ENCODE measurements at places on chromosomes 2 and 18.

DNA sequence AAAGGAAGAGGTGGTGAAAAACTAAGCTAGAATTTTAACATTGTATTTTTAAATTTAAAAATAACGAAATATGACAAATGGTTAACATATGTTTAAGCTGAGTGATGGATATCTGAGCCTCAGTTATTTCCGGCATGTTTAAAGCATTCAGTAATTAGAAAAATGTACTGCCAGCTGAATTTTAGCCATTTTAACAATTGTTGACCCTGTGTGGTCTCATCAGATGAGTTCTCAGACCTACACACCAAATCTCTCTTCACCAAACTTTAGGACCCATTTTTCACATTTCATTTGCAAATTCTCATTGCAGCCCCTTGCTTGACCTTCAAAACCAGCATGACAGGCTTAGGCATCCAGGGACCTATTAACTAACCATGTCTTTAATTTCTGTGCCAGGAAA lies 91.5 kb upstream of the RGPD4 start:
- DNase-seq: no peak

DNA sequence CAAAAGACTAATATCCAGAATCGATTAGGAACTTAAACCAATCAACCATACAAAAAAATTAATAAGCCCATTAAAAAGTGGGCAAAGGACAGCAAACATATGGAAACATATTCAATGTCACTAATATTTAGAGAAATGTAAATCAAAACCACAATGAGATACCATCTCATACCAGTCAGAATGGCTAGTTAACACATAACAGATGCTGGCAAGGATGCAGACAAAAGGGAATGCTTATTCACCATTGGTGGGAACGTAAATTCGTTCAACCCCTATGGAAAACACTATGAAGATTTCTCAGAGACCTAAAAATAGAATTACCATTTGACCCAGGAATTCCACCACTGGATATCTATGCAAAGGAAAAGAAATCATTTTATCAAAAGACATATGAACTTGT lies 468.2 kb upstream of the ST6GAL2 start:
- DNase-seq: no peak

DNA sequence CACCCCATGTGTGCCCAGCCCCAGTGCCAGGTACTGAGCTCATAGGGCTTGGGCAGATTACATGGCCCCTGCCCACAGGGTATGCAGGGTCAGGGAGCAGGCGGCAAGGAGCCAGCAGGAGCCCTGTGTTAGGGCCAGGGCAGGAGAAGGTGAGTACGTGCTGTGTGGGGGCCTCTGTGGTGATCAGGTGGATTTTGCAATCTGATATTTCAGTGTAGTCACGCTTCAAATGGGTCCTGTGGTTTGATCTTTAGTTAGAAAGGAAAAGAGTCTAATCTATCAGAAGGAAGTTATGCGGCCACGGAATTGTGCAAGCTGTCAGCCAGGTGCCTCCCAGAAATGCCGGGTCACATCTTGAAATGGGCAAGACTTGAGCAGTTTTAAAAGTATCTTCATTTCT lies 13.9 kb downstream of the UBE2F start:
- no peak for DNase-seq

DNA sequence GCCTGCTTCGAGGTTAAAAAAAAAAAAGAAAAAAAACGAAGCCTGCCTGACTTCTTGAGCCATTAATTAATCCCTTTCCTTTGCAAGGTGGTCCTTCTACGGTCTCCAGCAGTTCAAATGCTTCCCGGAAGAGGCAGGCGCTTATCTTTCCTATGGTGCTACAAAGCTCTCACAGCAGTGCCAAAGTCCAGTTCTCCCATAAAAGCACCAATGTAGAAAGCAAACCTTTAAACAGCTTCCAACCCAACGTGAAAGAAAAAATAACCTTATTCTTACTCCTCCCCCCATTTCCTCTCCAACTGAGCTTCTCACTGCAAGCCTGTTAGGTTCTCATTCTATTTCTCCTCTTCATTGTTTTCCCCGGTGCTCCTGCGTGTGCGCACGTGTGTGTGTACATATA lies 317.4 kb upstream of the SOX11 start:
- DNase-seq: no peak

- DNase-seq: no peak
Observed at GRCh38 chr2:83253848-83254247, 1205.2 kb downstream of the SUCLG1 start.

GRCh38 chr2:226932443-226932842 lies 96.6 kb downstream of the RHBDD1 start:
- no peak for DNase-seq

DNA sequence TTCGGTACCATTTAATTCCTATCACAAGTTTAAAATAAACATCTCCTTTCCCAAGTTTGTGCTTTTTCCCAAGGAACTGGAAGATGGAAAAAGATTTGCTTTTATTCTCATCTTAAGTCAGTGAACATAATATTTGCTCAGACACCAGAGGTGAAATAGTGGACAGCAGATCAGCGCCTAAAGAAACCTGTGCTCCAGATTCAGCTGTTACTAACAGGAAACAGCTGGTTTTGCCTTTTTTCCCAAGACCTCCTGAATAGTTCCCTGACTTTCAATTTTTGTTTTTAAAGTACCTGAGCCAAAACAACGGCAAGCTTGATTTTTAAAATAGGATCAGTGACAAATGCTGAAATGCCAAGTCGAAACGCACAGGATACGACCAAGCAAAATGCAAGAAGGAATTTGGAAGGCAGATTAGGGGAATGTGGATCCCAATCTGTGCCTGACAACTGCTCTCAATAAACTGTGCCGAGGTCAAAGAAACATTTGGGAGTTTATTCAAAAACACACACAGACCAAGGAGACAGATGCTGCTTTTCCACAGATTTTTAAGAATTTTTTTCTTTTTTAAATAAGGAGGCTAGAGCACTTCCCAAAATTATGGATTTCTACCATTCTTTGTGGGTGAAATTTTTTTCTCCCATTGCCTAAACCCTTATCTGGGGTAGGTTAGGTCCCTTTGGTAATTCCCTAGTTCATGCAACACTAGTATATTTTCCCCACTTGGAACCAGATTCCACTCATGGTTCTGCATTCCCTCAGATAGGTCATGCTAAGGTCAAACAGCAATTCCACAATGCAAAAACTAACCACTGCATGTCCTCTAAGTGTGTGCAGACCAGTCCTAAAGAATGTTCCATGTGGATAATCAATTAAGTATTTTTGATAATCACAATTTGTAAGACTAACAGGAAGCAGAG lies 121.5 kb upstream of the PDE1A start:
- no peak for DNase-seq

- no peak for DNase-seq
Observed at GRCh38 chr2:235149736-235150135, 197.9 kb downstream of the SH3BP4 start.

GRCh38 chr2:16349811-16350210 lies 315.8 kb downstream of the CYRIA start:
- no peak for DNase-seq

GRCh38 chr2:74584088-74584645 lies 29.6 kb downstream of the DOK1 start:
- DNase-seq: no peak

DNA sequence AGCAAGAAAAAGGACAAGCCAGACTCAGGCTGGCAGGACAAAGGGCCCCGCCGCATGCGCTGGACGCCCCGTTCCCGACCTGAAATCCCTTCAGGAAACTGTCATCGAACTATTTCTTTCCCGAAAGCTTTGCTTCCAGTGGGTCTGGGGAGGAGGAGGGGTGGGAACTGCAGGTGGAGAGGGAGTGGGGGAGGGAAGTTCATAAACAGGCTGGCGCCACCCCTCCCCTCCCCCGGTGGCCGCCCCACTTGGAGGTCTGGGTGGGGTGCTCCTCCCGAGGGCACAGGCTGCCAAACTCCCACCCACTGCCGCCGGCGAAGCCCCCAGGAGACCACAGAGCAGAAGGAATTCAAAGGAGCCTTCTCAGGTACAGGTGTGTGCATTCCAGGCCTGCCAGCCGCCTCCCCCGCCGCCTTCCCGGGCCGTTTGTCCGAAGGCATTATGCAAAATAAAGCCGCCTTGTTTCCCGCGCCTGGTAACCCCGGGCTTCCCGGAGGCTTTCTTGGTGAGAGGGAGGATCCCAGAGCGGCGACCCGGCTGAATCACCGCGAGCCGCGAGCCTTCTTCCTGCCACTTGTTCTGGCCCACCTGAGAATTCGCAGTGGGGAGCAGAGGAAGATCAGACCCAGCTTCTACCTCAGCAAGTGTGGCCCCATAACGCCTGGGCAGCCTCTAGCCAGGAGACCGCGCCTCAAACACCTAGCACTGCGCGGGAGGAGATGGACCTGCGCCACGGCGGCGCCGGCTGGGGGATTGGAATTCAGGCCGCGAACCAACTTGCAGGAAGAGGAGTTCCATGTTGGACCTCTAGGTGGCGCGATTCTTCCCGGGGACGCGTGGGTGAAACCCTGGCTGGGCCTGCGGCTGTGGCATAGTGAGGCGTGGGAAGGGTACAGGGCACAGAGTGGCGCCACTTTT lies 101.9 kb downstream of the FOXI3 start:
- DNase-seq: peak; percentile 55

DNA sequence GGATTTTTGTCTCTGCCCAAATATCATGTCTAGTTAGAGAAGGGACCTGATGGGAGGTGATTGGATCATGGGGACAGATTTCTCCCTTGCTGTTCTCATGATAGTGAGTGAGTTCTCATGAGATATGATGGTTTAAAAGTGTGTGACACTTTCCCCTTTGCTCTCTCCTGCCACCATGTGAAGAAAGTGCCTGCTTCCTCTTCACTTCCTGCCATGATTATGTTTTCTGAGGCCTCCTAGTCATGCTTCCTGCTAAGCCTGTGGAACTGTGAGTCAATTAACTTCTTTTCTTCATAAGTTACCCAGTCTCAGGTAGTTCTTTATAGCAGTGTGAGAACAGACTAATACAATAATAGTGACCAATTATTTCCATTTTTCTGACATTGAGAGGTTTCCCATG lies 167.3 kb upstream of the CYRIA start:
- no peak for DNase-seq

GRCh38 chr2:88683160-88684021 lies 8.1 kb upstream of the RPIA start:
- DNase-seq: no peak

- no peak for DNase-seq
Observed at GRCh38 chr2:127577973-127578372, 42.5 kb downstream of the MYO7B start.

DNA sequence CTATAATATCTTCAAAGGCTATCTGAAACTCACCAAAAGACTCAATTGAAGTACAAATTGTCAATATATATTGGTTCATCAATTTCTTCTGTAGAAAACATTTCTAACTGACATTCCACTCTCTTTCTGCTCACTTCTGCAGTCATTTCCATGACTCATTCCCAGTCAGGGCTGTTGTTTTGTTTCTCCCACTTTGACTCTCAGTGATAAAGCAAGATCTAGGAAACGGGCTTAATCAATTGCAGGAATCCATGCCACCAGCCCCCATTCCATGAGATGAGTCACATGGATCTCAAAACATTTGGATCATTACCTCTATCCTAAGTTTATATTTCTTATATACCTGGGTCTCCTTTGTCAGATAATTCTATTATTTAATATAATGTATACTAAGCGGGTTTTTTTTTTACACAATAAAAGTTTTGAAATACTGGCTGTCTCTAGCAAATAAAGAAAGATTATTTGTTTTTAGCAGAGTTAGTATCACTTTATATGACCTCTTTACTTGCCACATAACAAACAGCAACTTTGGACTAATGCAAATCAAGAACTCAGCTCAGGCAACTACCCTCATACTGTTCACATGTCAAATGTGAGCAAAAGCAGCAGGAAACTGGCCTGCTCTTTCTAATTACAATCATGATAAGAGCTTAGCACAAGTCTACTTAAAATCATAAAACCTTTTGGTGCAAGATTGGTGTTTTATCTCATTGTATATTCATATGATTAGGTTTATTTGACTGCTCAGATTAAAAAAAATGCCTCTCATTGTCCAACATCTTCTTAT lies 251.1 kb upstream of the PIK3C3 start:
- DNase-seq: no peak

DNA sequence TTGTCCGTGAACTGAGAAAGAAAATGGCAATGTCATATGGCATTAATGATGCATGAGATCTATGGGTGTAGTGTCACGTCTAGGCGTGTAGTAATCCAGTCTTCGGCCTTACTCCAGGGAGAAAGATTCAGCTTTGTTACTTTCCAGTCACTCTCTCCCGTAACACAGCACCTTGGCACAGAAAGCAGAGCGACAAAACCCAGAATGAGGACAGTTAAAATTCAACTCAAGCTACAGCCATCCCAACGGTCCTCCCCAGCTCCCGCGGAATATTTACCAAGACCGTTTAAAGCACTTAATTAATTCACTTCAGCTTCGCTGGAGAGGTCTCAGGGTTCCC lies 797 bp upstream of the CRIM1 start:
- no peak for DNase-seq

DNA sequence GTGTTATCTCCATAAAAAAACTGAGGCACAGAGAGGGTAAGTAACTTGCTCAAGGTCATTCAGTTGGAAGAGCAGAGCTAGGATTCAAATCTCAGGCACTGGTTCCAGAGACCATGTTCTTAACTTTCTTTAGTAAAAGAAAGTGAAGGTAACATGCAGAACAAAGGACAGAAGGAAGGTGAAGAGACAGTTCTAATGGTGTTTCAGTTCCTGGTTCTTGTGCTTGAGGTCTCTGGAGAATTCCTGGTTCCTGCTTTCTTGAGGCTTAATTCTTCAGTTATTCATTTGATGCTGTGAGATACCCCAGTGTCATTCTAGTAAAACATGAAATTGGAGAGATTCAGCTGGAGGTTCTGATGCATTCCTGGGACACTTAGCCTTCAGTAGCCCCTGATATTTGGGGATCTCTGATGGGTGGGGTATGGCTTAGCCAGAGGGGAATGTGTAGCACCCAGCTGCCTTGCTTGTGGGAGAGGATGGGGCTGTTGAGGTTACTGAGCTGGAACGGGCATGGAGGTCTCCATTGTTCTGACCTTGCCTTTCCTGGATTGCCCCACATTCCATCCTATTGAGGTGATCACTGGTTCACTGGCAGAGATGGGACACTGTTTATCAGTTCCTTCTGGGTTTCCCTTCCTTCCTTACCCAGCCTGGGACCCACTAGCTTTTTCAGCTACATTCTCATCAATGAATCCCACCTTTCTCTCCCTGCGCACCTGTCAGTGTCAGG lies 46.8 kb downstream of the SEMA4F start:
- no peak for DNase-seq

DNA sequence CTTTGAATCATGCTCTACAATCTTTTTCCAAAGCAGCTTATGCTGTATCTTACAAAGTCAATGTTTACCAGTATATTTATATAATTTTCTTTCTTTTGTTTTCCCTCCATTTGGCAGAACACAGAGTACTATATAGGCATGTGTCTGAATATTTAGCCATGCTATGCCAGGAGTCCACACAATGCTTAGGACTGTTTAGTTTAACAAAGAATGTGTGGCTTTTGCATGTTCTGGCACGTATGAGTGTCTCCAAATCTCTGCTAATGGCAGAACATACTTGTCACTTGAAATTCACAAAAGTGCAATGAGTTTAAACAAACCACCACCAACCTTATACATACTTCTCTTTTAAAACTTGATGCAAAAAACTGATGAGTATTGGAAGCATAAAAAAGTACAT lies 268.0 kb downstream of the NR4A2 start:
- no peak for DNase-seq
